NCI-H226 (cell line): ENCODE measurements at places on chromosomes 13 and 19.

GRCh38 chr19:12871681-12872080, 9.6 kb downstream of the DNASE2 start:
- DNase-seq: no peak

- DNase-seq: no peak
Observed at GRCh38 chr19:661427-662196, 1.4 kb downstream of the RNF126 start.

DNA sequence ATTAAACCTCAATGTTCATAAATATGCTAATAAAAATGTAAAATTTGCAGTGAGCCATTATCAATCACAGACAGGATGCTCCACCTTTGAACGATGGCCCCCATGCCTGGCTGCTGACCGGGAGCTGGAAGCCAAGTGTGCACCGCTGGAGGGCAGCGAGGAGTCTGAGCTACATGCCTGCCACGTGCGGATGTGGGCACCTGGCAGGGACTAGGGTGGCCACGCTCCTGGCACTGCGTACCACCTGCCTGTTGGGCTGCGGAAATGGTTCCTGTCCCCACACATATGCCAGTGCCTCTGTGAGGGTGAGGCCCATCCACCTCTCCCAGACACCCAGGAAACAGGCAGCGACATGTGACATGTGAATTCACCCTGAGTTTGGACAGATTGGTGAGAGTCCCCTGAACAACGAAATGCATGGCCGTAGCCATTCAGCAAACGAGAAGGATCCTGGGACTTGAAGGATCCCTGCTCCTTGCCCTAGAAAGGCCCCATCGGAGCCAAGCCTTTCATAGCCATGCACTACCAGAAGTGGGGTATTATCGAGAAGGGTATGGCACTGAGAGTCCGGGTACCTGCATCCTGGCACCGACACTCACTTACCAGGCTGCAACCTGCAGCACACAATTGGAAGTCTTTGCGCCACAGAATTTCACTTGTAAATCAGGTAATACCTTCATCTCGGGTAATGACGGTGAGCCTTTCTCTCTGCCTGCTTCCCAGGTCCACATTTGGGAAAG, 35.8 kb downstream of the TSHZ3 start:
- no peak for DNase-seq

GRCh38 chr13:113579686-113580085, 4.9 kb upstream of the TFDP1 start:
- DNase-seq: no peak

GRCh38 chr19:29881386-29881785, 60.7 kb upstream of the URI1 start:
- DNase-seq: no peak

DNA sequence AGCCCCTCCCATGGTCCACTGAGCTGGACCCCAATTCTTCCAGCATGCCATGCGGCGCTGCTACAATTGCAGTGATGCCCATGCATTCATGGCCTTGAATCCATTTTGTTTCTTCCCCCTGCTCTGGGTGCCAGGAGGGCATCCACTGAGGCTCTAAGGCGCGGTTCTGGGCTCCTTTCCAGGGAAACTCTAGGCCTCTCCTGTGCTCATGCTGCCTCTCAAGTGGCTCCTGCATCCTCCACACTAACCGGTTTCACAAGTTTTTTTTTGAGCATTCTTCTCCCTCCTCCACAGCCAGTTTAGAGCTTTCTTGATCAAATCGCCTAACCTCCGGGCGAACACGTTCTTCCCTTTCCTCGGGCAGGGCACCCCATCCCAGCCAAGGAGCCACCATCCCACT, 69.1 kb upstream of the FLT1 start:
- no peak for DNase-seq

DNA sequence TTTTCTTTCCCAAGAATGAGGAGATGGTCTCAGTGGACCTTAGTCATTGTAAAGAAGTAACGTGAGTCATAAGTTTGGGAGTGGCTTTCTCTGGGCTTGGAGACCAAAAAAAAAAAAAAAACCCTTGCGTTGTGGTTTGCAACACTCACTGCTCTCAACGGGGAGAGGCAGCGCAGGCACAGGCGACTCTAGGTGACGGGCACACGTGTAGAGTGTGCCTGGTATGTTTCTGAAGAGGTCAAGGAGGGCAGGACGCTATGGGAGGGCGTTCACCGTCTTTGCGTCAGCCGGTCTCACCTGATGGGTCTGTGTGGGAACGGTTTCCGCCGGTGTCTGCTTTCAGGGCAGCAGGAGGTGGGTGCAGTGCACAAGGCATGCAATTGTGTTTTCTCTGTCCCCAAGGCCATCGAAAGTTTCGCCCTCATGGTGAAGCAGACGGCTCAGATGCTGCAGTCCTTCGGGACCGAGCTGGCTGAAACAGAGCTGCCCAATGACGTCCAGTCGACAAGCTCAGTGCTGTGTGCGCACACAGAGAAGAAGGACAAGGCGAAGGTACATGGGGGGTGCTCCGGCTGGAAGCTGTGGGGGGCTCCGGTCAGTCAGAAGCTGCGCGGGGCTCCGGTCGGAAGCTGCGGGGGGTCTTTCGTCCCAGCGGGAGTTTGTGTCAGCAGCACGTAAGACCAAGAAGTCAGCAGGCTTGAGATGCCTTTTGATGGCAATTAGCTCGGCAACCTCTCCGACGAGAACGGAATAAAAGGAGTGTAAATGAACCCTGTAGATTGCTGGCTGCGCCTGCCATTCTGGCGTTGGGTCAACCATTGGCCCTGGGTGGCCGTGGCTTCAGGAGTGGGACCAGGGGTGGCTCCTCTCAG, 40.8 kb upstream of the F7 start:
- no peak for DNase-seq

- no peak for DNase-seq
Observed at GRCh38 chr13:60080850-60081249, 82.9 kb downstream of the DIAPH3 start.

GRCh38 chr13:113804703-113805430, 45.8 kb downstream of the TMEM255B start:
- DNase-seq: no peak

- DNase-seq: no peak
Observed at GRCh38 chr13:110921695-110922094, 6.8 kb upstream of the ANKRD10 start.

GRCh38 chr13:72565893-72566292, 161.5 kb downstream of the MZT1 start:
- peak; percentile 3 for DNase-seq

GRCh38 chr19:16862826-16863415, 25.9 kb upstream of the F2RL3 start:
- no peak for DNase-seq

DNA sequence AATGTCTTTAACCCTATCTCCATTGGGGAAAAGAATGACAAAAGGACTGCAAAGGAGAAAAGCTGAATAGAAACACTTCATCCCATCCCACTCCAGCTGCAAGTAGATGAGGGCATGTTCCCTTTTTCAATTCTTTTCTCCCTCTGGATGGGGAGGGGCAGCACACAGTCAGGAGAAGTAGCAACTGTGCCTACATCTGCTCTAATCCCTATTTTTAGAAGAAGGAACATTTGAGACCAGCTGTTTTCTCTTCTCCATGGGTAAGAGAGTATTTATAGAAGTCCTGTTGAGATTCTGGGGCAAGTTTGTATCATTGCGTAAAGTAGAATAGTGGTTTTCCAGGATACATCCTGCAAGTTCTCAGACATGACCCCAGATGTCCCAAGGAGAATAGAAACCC, 9.3 kb upstream of the GTF3A start:
- DNase-seq: no peak

DNA sequence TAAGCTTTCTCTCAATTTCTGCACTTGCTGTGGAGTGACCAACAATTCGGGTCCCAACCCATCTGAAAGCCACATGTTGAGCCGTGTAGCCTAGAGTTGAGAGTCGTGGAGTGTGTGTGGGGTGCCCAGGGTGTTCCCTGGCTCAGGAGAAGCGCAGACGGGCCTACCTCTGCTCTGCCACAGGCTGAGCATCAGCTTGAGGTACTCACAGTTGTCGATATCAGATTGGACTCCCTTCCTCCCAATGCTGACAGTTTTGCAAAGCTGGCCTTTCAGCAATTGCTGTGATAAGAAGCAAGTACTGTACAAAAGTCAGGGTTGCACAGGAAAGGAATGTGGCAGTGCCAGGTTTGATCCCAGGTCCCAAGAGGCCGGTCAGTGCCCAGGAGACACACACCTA, 133.4 kb upstream of the SPACA7 start:
- DNase-seq: no peak

DNA sequence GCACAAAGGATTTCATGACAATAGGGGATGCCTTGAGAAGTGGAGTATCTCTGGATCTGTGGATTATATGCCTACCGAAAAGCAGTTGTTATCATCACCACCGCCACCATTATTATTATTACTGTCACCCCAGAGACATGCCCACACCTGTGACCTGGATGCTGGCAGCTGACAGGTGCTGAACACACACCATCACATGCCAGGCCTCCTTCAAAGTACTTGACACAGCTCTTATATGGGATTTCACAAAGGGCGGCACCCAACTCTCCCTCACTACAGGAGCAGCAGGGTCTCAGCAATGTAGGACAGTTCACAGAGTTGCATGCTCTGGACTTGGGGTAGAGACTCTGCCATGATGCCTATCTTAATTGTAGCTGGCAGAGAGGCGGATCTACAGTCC, 5.6 kb upstream of the GPR42 start:
- no peak for DNase-seq

GRCh38 chr13:44837250-44837649, 152.0 kb downstream of the NUFIP1 start:
- no peak for DNase-seq

GRCh38 chr13:74210693-74211393, 76.6 kb upstream of the KLF12 start:
- peak; percentile 92 for DNase-seq

- no peak for DNase-seq
Observed at GRCh38 chr19:17205237-17206140, 9.7 kb upstream of the USE1 start.

DNA sequence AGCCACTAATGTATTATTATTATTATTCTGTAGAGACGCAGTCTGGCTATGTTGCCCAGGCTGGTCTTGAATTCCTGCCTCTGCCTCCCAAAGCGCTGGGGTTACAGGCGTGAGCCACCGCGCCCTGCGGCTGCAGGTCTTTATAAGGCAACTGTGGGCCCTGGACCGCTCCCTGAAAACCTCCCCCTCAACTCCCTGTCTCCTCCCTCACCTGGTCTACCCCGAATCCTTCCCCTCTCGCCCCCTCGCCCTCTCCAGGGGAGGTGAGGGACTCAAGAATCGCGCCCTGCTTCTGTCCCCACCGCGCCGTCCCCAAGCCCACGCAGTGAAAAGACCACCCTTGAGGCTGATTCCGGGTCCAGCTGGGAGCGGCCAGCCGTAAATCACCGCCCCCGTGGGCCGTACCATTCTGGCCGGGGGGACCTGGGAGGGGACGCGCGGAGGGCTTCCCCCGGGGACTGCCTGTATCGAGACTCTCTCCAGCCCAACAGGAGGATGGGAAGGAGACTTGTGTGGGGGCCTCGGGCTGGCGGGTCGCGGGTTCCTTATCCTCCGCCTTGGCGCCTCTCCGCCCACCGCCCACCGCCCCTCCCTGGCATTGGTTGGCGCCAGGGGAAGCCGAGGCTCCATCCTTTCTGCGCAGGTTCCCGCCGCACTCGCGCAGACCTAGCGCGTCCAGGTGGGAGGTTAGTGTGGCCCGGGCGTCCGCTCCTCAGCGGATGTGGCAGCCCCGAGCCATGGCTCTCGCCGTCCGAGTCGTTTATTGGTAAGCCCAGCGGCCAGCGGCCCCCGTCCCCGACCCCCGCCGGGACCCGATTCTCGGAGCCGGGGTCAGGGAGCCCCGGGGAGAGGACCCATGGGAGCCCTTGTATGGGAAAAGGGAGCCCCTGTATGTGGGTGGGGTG, at the start of gene SELENOW:
SELENOW (plus strand) TSS at position 655 of the 905 bp plus-strand sequence; CDS start at position 738, 83 bp downstream.
- peak; percentile 59 for DNase-seq

DNA sequence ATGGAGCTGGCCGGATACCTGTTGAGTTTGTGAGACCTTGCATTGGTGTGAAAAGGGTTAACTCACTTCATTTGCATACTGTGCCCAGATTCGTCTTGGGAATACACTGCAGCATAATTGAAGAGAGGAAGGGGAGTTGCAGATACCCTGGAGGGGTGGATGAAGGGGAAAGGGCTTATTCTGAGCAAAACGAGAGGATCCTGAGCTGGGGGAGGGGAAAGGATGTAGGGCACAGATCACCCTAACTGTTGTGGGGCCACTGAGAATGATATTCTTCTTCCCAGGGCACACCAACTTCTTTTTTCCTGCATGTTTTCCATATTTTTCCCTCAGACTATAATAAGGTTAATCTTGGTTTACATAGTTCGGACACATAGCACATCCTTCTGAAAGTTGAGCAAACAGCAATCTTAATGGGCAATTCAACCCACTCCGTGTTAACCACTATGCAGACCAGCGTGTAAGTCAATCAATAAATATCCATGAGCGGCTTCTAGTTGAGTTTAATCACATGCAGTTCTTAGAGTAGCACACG, 11.7 kb upstream of the PTPRS start:
- DNase-seq: peak; percentile 44

GRCh38 chr13:113421673-113422270, 31.5 kb downstream of the ADPRHL1 start:
- no peak for DNase-seq

DNA sequence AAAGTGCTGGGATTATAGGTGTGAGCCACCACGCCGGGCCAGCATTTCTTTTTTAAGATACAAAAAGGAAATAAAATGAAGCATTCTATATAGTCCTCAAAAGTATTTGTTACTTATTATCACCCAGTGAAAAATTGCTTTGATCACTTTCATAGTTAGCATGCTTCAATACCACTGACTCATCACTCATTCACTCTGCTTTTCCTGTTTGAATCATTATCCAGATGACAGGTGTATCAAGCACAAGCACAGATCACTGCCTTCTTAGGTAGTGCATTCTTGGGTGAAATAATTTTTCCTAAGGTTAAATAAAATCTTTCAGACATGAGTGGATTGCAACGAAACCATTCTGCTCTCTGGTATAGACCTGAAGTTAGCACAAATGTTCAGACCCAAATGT, 35.8 kb upstream of the SPART start:
- no peak for DNase-seq

GRCh38 chr13:101384929-101385328, 31.4 kb downstream of the NALCN start:
- DNase-seq: no peak

GRCh38 chr13:78460176-78460575, 143.2 kb downstream of the POU4F1 start:
- DNase-seq: no peak
